Activated CD8-positive, alpha-beta T cell treated with anti-CD3 and anti-CD28 coated beads, Interleukin-2, amount 10 ng/mL, durations not matched to agents 7 days and 5 days (primary cell): ENCODE measurements at places on chromosomes 3 and 15. TPM values are rescaled to one million over a fixed set of nuclear protein-coding genes. Genes with fewer than 3 reads are reported as not detected.

GRCh38 chr3:106332129-106332528 is 463.3 kb upstream of the CBLB start:
- DNase-seq: no peak
- H3K27me3 ChIP-seq: no peaks in the 10 kb centered on the region
- no peak overlapping the region for H3K4me3 ChIP-seq
- peaks cover 52% of the 10 kb centered on the region for H3K4me1 ChIP-seq
- H3K36me3 ChIP-seq: peaks cover 7% of the 10 kb centered on the region

DNA sequence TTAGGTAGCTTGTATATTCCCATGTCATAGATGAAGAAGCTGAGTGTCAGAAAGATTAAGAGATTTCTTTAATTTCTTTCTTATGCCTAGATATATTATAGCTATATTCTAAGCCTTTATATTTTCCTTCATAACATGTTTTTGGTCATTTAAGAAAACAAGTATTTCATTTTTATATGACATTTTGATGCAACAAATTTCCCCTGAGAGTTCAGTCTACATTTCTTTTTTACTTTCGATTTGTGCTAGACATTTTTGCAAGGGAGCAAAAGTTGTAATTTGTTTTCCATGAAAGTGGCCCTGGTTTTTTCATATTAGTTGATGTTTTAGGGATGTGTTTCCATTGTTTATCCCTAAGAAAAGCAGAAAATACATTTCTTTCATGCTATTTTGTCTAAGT is 344.9 kb downstream of the NLGN1 start:
- H3K27me3 ChIP-seq: no peaks in the 10 kb centered on the region
- H3K4me3 ChIP-seq: no peak overlapping the region
- no peak overlapping the region for H3K27ac ChIP-seq
- no peak for DNase-seq
- H3K4me1 ChIP-seq: no peaks in the 10 kb centered on the region

DNA sequence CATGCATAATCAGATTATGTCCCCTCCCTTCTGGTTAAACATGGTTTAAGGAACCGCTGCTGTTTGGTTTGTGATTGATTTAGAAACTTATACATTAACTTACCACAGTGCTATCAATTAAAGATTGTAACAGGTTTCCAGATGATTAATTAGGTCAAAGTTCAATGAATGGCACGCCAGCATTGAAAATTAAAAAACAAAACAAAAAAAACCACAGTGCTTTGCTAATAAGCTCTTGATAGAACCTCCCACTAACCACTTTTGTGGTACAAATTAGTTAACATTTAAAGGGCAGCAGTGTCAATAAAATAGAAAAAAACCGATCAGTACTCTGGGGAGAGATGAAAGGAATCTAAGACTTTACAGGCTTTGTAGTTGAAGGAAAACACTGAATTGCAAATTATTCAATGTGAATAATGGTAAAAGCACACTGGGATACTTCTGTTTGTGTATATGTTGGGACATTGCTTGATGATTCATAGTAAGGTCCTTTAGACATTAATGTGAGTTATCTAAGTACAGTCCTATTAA is 7.6 kb upstream of the C3orf38 start:
- H3K4me3 ChIP-seq: no peak overlapping the region
- H3K27ac ChIP-seq: no peak overlapping the region
- H3K36me3 ChIP-seq: peaks cover 38% of the 10 kb centered on the region
- peaks cover 10% of the 10 kb centered on the region for H3K4me1 ChIP-seq
- DNase-seq: no peak
- no peaks in the 10 kb centered on the region for H3K27me3 ChIP-seq

- no peaks in the 10 kb centered on the region for H3K27me3 ChIP-seq
- H3K4me3 ChIP-seq: no peak overlapping the region
- DNase-seq: no peak
- H3K4me1 ChIP-seq: peaks cover 2% of the 10 kb centered on the region
These were observed 62.5 kb upstream of the TAMM41 start for GRCh38 chr3:11908981-11909698.

DNA sequence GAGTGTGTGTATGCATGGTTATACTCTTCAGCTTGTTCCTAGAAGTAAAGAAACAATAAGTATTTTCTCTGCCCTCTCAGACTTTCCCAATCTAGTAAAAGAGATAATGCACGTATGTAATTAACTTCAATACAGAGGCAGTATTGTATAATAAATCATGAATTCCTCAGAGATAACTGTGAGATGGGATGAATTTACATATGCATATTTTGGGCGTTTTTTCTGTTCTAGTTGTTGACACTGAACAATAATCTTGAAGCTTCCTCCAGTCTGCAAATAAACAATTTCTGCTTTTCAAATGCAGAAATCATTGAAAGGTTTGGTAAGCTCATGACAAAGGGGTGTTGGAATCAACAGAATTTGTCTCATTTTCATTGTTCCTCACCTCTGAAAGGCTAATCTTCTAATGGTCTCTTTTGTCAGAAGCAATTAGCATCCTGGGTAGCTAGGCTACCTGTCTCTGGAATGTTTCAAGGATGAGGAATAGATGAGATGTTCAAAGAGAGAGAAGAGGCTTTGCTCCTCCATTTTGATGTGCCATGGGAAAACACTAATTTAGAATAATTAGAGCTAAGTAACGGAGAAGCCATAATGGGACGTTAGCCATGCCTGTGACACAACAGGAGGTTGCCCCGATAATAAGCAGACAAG is 43.3 kb upstream of the SIAH2 start:
- no peaks in the 10 kb centered on the region for H3K36me3 ChIP-seq
- H3K27ac ChIP-seq: no peak overlapping the region
- DNase-seq: no peak
- peaks cover 16% of the 10 kb centered on the region for H3K27me3 ChIP-seq
- no peak overlapping the region for H3K4me3 ChIP-seq

DNA sequence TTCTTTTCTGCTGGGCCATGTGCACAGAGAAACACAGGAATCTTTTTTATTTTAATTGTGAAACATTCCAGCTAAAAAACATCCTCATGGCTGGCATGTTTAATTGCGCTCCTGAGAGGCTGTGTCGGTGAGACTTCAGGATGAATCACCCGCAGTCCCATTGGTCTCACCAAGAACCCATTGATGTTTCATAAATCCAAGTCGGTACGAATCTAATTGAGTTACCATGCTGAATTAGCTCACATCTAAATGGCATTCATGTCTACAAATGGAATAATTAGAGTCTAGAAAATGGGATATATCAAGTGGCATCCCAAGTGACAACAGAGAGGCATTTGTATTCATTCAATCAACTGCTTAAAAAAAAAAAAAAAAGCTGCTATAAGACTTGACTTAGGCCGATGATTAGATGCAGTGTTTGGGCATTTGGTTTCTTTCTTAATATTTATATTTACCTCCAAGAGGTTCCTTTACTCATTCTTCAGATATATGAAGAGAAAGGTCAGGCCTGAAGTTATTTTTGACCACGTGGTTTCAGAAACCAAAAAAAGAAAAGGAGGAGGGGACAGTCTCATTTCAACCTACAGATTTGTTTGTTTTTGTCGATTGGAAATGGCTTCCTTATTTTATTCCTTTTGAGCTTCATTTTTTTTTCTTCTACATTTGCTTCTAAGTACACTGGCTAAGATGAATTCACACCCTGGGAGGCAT is 79.1 kb upstream of the FOXB1 start:
- no peak overlapping the region for H3K4me3 ChIP-seq
- H3K4me1 ChIP-seq: peaks cover 28% of the 10 kb centered on the region
- H3K27me3 ChIP-seq: peaks cover 11% of the 10 kb centered on the region
- DNase-seq: no peak
- H3K36me3 ChIP-seq: no peaks in the 10 kb centered on the region

- H3K4me3 ChIP-seq: no peak overlapping the region
- no peak overlapping the region for H3K27ac ChIP-seq
These were observed 22.9 kb upstream of the OSBPL11 start for GRCh38 chr3:125618208-125618607.

- H3K36me3 ChIP-seq: peaks cover 68% of the 10 kb centered on the region
- H3K27ac ChIP-seq: no peak overlapping the region
- peaks cover 63% of the 10 kb centered on the region for H3K4me1 ChIP-seq
These were observed 123.1 kb upstream of the BHLHE40 start for GRCh38 chr3:4856136-4856535.

DNA sequence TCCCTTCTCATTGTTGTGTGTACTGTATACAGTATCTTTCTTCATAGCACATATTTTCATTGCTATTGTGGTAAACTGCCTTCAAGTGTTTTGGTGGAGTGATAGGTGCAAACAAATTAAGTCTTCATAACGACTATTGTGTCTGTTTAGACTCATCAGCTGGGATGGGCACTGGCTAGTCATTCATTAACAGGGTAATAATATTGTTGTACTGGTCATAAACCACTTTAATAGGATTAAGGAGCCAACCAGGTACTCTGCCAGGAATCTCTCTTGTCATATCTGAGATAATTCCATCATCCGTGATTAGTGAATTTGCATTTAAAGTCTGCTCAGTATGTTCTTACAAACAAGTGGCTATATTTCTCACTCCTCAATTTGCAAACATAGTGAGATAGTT is 10.2 kb upstream of the TMEM45A start:
- H3K27ac ChIP-seq: no peak overlapping the region
- no peak for DNase-seq
- no peaks in the 10 kb centered on the region for H3K36me3 ChIP-seq
- peaks cover 19% of the 10 kb centered on the region for H3K27me3 ChIP-seq
- H3K4me3 ChIP-seq: no peak overlapping the region
- peaks cover 3% of the 10 kb centered on the region for H3K4me1 ChIP-seq

DNA sequence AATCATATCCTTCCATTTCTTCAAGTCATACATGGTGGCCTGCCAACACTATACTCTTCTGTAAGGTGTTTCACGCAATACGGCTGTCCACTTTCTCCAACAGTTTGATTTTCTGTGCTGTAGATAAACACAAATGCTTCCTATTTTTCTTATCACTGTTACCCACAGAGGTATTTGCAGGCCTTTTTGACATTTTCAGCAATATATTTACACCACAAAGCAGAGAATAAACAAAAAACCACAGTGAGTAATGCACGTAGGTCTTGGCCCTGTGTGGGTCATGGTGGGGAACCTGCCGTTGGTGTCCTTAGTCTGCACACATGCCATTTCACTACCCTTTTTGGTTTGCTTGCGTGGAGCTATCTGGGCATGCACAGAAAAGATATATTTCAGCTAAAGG is 59.5 kb downstream of the LRRC28 start:
- no peak overlapping the region for H3K27ac ChIP-seq

DNA sequence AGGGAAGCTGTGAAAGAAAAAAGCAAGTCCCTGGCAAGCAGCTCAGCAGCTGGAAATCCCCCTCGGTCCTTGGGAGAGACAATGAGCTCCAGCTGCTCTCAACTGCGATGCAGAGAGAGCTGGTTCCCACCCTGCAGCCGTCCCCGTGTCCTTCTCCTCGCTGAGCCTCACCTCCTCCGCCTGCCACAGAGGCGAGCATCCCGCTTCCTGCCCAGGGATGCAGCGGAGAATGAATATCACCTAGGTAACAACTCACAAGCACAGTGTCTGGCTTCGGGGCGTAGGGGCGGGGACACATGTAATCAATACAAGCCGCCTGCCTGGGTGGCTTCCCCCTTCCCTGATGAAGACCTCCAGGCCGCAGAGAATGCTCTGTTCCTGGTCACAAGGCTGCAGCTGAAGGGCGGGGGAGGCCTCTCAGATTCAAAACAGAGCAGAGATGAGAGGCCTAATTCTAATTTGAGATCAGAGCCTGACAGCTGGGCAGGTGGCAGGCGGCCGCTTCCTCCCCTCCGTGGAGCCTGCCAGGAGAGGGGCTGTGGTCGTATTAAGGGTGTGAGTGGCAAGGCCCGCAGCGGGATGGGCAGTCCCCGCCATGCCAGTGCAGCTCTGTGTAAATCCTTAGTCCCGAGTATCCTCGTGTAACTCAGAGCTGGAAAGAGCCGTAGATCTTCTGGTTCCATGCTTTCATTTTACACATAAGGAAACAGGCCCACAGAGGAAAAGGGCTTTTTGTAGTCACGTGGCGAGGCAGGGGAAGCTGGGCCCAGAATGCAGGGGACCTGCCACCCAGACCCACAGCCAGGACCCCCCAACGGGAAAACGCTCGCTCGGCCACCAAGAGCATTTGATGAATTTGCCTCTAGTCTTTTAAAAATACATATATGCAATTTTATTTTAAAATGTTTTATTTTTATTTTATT is 24.3 kb downstream of the ZDHHC19 start:
- no peaks in the 10 kb centered on the region for H3K36me3 ChIP-seq
- no peak for DNase-seq
- H3K4me1 ChIP-seq: peaks cover 43% of the 10 kb centered on the region
- H3K4me3 ChIP-seq: peak overlapping the region; percentile 26

DNA sequence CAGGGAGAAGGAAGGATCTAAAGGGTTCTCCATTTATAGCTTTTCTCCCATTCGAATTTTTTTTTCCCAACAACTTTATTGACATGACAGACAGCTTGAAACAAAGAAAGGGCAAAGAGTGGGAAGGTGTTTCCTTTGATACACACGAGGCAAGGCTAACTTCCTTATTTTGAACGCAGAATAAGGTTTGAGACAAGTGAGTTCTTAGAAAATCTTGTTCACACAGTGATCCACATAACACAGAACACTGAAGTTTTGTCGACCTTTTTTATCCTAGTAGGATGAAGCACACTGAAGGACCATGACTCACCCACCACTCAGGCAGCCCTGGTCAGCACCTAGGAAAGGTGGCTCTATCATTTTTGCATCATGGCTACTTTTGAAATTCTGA is 425.8 kb upstream of the MDFIC2 start:
- no peak overlapping the region for H3K4me3 ChIP-seq
- no peaks in the 10 kb centered on the region for H3K36me3 ChIP-seq
- no peak for DNase-seq
- no peak overlapping the region for H3K27ac ChIP-seq

The FGF7 gene
- not detected for total RNA-seq

The FEZF2 gene
- not detected for total RNA-seq

The TARS3 gene
- 7.6 TPM for total RNA-seq

The MCF2L2 gene
- 7.5 TPM for total RNA-seq

The SETD5 gene
- total RNA-seq: 126 TPM
